EH (cell line): ENCODE measurements at places on chromosomes 3 and 15.

DNA sequence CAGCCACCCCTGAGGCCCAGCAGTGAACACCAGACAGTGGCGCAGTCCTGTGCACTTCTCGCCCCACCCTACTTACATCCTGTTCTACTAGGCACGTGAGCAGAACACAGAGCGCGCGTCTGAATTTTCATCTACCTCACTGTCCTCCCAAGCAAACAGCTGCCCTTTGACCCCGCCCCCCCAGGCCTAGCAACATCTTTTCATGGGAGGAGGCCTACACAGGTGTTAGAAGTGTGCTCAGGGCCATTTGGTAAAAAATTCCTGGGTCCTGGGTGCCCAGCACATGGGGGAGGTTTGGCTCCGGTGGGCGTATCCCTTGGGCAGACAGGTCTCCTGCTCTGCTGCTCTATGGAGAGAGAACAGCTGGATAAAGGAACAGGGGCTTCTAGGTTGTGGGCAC is 95.0 kb downstream of the MYLK start:
- DNase-seq, result no peak

DNA sequence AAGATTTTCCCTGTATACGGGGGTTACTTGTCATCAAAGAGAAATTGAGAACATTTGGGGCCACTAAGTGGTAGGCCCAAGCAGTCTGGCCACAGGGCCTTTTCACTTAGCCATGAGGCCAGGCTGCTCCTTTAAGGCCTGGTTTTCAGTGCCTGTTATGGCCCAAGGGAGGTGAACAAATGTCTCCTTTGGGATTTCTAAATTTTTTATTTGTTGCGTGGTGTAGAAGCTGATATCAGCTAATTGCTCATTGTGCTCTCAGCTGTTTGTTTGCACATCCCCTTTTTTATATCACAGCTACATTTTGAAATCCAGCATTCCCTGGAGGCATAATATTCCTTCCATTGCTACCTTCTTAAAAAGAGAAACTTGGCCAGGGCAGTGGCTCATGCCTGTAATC is 48.5 kb downstream of the RLBP1 start:
- DNase-seq, result no peak

- no peak for DNase-seq
Observed at GRCh38 chr3:176757429-176757828, 439.9 kb downstream of the TBL1XR1 start.

- DNase-seq, result no peak
Observed at GRCh38 chr15:88276821-88277410, 20.4 kb upstream of the NTRK3 start.

DNA sequence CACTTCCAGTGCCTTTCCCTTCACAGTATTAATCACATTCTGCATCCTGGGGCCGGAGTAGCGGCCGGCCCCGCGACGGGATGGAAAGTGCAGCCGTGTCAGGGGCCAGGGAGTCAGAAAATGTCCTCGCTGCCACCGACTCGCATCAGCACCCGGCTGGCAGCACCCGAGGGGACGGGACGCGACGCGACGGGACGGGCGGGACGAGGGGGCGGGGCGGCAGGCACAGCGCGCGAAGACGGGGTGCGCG is 353 bp downstream of the ATG3 start:
- DNase-seq, result no peak

DNA sequence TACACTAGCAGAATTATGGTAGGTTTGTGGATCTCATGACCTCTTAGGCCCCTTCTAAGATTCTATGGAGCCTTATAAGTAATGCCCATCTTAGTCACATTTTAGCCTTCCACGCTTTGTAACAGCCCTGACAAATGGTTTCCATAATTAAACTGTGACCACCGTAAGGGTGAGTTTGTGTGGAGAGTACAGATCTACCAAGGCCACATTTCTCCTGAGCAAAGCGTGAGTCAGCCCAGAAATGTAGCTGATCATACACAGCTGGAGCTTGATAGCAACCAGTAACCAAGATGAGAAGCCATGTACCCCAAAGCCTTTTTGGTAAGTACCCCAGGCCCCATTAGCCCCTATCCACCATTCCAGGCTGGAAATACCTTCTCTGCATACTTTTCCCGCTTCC is 31.7 kb downstream of the CHAC1 start:
- DNase-seq, result peak; percentile 93

DNA sequence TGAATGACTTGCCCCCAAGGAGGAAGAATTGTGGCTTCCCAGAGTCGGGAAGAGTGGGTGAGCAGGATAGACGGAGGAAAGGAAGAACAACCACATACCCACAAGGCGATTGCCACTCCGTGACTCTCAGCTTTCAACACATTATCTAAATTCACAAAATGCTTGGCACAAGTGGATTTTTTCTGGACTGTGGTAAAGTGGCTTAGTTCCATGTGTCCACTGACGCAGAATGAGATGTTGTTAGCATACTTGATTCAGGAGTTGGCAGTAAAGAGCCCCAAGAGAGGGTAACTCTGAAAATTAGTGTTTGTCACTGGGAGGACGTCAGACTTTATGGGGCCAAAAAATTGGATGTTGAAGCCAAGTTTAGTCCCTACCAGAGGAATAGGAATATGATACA is 198.8 kb upstream of the CTNNB1 start:
- DNase-seq, result no peak

GRCh38 chr3:89264037-89264560 is 156.7 kb downstream of the EPHA3 start:
- no peak for DNase-seq
